Right lobe of liver (tissue), 6 donors: ENCODE measurements at places on chromosomes 13 and 19.

GRCh38 chr13:79479882-79480281 is 1.1 kb upstream of the NDFIP2 start:
- no peak for DNase-seq

GRCh38 chr19:19655051-19655594 is 8.4 kb downstream of the ATP13A1 start:
- DNase-seq = peak; percentile 54

DNA sequence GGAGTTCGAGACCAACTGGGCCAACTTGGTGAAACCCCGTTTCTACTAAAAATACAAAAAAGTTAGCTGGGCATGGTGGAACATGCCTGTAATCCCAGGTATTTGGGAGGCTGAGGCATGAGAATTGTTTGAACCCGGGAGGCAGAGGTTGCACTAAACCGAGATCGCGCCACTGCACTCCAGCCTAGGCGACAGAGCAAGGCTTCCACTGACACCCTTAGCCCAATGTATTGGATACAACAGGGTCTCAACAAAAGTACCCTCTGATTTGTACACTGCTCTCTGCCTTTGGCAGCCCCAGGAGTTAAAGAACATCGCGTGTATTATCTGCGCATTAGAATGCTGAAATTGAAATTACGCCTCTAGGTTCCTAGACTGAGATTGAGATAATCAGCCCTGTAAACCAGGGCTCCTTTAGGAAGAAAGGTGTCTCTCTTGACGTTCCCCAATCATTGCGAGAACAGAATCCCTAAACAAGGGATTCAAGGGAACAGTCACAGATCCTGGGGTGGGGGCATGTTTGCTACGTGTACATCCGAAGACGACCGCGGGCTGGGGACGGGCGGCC is 21.9 kb downstream of the IPO5 start:
- no peak for DNase-seq

DNA sequence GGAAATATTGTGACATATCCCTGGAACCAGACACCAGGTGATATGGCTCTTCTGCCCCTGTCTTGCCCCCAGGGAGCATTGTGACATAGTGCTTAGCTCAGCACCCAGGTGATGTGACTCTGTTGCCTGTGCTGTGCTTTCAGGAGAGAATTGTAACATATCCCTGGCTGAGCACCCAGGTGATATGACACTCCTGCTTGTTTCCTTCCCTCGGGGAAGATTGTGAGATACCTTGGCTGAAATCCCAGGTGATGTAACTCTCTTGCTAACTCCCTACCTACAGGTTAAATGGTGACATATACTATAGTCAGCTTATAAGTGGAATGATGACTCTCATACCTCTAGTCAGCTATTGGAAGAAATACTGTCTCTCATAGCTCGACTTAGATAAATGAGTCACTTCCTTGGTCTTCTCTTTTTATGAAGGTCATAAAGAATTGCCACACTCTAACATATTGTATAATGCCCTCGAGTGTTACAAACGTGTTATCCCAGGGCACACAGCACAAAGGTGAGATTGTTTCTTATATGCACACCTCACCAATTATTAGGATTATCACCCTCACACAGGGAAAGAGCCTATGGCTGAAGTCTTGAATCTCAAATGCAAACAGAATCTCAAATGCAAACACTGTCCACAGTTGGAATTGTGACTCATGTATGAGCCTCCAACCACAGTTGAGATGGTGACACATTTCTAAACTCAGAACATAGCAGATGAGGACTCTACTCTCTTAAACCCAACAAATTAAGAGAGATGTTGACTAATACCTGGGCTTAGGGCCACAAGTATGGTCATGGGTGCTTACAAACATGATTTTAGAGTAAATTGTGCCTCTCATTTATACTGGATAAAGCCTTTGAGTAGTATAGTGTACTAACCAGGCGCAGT is 32.7 kb upstream of the ZNF254 start:
- peak; percentile 58 for DNase-seq

- no peak for DNase-seq
Observed at GRCh38 chr13:112928020-112928971, 40.7 kb upstream of the MCF2L start.

- DNase-seq = no peak
Observed at GRCh38 chr19:38221919-38222830, 1.8 kb downstream of the DPF1 start.
